ENCODE measurements at places on chromosomes 3 and 15. TPM values are rescaled to one million over a fixed set of nuclear protein-coding genes. Genes with fewer than 3 reads are reported as not detected.

The SAMMSON gene
- total RNA-seq: not detected

DNA sequence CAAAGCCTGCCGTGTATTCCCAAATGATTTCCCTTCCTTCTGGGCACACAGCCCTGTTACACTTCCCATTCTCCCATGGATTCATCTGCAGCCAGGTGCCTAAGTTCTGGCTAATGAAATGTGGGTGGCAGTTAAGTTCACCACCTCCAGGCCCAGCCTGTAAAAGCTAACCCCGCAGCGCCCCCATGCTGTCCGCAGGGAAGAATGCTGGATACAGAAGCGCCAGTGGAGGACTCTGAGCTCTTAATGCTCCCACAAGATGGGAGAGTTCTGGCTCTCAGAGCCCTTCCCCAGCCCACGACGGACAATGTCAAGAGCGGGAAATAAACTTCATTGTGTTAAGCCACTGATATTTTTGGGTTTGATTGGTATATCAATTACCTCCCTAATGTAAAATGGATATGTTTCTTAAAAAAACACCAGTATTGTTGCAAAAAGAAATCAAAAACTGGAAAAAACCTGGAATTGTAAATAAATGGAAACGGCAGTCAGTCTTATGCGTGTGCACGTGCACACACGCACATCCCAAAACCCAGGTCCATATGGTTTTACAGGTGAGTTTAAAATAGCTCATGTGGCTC lies 37.7 kb upstream of the FGD5 start:
- no peak for DNase-seq
- H3K27ac ChIP-seq: no peak overlapping the region
- no peak overlapping the region for H3K4me3 ChIP-seq

GRCh38 chr15:79447060-79447459 lies 14.9 kb downstream of the MINAR1 start:
- H3K4me3 ChIP-seq: no peak overlapping the region
- no peak overlapping the region for H3K27ac ChIP-seq
- no peaks in the 10 kb centered on the region for H3K4me1 ChIP-seq
- no peaks in the 10 kb centered on the region for H3K36me3 ChIP-seq

- H3K4me1 ChIP-seq: no peaks in the 10 kb centered on the region
- H3K4me3 ChIP-seq: no peak overlapping the region
- no peak overlapping the region for H3K27ac ChIP-seq
- no peak for DNase-seq
Measured at GRCh38 chr3:110414855-110415254, 656.8 kb upstream of the NECTIN3 start.

The DMXL2 gene
- 3.2 TPM for total RNA-seq

DNA sequence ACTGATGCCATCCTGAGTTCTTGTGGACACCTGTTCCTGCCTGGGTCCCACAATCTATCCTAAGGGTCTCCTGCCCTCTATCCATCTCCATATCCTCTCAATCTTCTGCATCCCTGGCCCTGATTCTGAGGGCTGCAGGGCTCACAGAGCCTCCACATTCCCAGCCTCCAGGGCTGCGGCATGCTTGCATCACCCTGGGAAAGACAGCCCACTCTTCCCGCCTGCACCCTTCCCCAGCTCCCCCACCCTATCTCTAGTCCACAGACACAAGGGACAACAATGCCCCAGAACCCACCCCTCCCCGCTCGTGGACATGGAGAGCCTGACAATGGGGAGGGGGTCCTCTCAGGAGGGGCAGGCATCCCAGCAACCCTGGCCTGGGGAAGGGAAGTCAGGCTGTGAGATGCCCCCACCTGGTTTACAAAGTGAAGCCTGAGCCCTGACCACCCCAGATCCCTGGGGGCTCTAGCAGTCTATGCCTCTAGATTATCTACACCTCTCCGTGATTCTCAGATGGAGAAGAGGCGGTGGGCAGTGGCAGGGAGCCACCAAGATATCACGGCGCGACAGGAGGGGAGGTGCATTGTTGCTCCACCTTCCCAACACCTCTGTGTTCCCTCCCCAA lies 10.3 kb downstream of the SEMA3G start:
- no peak for DNase-seq
- no peaks in the 10 kb centered on the region for H3K36me3 ChIP-seq
- H3K4me3 ChIP-seq: no peak overlapping the region
- H3K4me1 ChIP-seq: peaks cover 7% of the 10 kb centered on the region
- H3K27me3 ChIP-seq: peaks cover 8% of the 10 kb centered on the region
- no peak overlapping the region for H3K27ac ChIP-seq

DNA sequence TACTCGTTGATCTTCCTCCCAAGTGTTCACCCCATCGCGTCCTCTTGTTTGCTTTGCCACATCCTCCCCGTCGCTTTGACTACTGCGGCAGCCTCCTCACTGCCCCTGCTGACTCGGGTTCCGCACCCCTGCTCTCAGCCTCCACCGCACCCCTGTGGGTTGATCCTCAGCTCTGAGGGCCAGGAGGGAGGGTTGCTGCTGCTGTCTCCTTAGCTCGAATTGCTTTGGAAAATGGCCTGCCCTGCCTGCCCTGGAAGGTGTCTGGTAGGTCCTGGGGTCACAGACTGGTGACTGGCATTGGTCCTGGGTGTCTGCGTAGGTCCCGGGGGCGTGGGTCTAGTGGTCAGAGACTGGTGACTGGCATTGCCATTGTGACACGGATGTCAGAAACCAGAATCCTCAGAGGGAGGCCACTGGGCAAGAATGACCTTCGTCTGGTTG lies 9.4 kb downstream of the MUC4 start:
- H3K36me3 ChIP-seq: peaks cover 13% of the 10 kb centered on the region
- peak overlapping the region; percentile 79 for H3K27ac ChIP-seq
- peaks cover 4% of the 10 kb centered on the region for H3K27me3 ChIP-seq
- DNase-seq: peak; percentile 49

- H3K36me3 ChIP-seq: no peaks in the 10 kb centered on the region
- no peak overlapping the region for H3K27ac ChIP-seq
- DNase-seq: no peak
Measured at GRCh38 chr3:30187366-30187765, 419.0 kb upstream of the TGFBR2 start.

- no peak overlapping the region for H3K4me3 ChIP-seq
- H3K27me3 ChIP-seq: no peaks in the 10 kb centered on the region
- no peak for DNase-seq
- H3K4me1 ChIP-seq: no peaks in the 10 kb centered on the region
Measured at GRCh38 chr3:90132197-90132596, 1024.8 kb downstream of the EPHA3 start.

Data from activated T-helper 2 cell treated with anti-CD3 and anti-CD28 coated beads, Interferon-gamma antibody, Interleukin-2, Interleukin-4, amounts not matched to agents 10 μg/mL and 5 μg/mL and 100 μg/mL, durations not matched to agents 14 hours and 24 hours and 36 hours (primary cell).